ENCODE measurements at places on chromosomes 1 and 21. TPM values are rescaled to one million over a fixed set of nuclear protein-coding genes. Genes with fewer than 3 reads are reported as not detected.

GRCh38 chr1:91736715-91737615 lies 149.0 kb downstream of the TGFBR3 start:
- DNase-seq = no peak
- H3K4me3 ChIP-seq = no peak overlapping the region
- peak overlapping the region; percentile 70 for H3K27ac ChIP-seq
- no peaks in the 10 kb centered on the region for H3K27me3 ChIP-seq

DNA sequence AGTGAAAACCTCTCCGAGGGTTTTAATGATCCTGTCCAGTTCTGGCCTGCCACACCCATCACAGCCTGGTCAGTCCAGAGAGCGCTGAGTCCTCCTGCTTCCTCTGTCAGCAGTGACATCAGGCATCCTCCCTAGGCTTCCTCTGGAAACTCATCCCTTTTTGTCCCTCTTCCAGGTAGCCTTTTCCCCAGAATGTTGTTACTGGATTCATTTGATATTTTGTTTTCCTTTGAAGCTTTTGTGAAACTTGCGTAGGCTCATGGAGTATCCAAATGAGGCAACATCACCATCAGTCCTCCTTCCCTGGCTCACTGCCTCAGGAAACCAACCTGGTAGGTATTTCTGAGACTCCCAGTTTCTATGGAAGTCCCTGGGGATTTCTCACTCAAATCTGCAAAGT lies 27.0 kb upstream of the IGSF3 start:
- no peaks in the 10 kb centered on the region for H3K27me3 ChIP-seq
- no peak for DNase-seq
- no peak overlapping the region for H3K27ac ChIP-seq
- no peak overlapping the region for H3K4me3 ChIP-seq

The DTL gene
- 1.7 TPM for total RNA-seq

GRCh38 chr1:116943438-116943837 lies 33.7 kb downstream of the PTGFRN start:
- H3K36me3 ChIP-seq = no peaks in the 10 kb centered on the region
- no peak for DNase-seq
- no peaks in the 10 kb centered on the region for H3K4me1 ChIP-seq
- H3K27me3 ChIP-seq = no peaks in the 10 kb centered on the region
- no peak overlapping the region for H3K4me3 ChIP-seq
- H3K27ac ChIP-seq = no peak overlapping the region

- no peak overlapping the region for H3K27ac ChIP-seq
- H3K4me3 ChIP-seq = no peak overlapping the region
- no peaks in the 10 kb centered on the region for H3K4me1 ChIP-seq
- no peaks in the 10 kb centered on the region for H3K36me3 ChIP-seq
These were observed 12.0 kb downstream of the RAB7B start for GRCh38 chr1:205991237-205991636.

The DCDC2B gene
- total RNA-seq = not detected

The KPRP gene
- not detected for total RNA-seq

The UQCRHL gene
- 0.93 TPM for total RNA-seq

GRCh38 chr1:67264152-67264551 lies 43.5 kb upstream of the IL12RB2 start:
- no peaks in the 10 kb centered on the region for H3K36me3 ChIP-seq
- no peaks in the 10 kb centered on the region for H3K27me3 ChIP-seq
- no peaks in the 10 kb centered on the region for H3K4me1 ChIP-seq

DNA sequence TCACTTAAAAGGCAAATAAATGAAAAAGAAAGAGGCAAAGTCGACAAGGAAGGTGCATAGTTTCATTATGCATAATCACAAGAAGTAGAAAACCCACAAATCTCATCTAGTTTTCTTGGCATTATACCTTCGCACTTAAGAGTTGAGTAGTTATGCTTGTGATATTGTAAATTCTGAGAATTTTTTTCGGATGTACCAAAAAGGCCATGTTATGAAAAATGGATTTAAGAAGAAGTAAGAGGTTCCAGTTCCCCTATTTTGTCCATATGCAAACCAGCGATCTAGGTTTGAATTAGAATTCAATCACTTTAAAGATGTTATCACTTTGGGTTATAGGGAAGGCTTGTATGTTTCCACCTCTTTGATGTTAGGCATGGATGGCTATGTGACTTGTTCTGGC lies 7.9 kb upstream of the ERICH3 start:
- no peak for DNase-seq
- no peaks in the 10 kb centered on the region for H3K27me3 ChIP-seq
- H3K36me3 ChIP-seq = no peaks in the 10 kb centered on the region

DNA sequence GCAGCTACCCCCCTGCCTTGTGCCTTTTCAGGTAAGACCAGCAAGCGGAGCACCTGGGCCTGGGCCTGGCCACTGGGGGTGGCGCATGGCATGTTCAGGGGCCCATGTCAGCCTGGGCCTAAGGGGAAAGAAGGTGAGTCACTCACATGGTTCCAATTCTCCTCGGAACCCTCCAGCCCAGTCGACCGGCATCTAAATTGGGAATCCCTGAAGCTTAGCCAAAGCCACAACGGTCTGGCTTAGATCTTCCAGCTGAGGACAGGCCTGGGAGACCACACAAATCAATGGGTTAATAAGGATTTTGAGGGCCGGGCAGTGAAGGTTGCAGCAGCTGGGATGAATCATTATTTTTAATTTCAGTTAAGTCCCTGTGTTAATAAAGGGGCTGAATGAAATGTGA lies 145.1 kb upstream of the SMYD2 start:
- no peaks in the 10 kb centered on the region for H3K27me3 ChIP-seq
- no peaks in the 10 kb centered on the region for H3K36me3 ChIP-seq
- H3K27ac ChIP-seq = no peak overlapping the region
- no peak for DNase-seq
- no peaks in the 10 kb centered on the region for H3K4me1 ChIP-seq

- H3K27ac ChIP-seq = peak overlapping the region; percentile 49
- DNase-seq = no peak
- no peaks in the 10 kb centered on the region for H3K4me1 ChIP-seq
- H3K36me3 ChIP-seq = no peaks in the 10 kb centered on the region
- no peak overlapping the region for H3K4me3 ChIP-seq
- H3K27me3 ChIP-seq = no peaks in the 10 kb centered on the region
These were observed 1.5 kb downstream of the RGS18 start for GRCh38 chr1:192159781-192160180.

- no peaks in the 10 kb centered on the region for H3K36me3 ChIP-seq
- no peak for DNase-seq
- peak overlapping the region; percentile 63 for H3K27ac ChIP-seq
- no peak overlapping the region for H3K4me3 ChIP-seq
These were observed 64.0 kb downstream of the DHRS3 start for GRCh38 chr1:12553963-12554362.

- no peaks in the 10 kb centered on the region for H3K27me3 ChIP-seq
- no peak overlapping the region for H3K4me3 ChIP-seq
- DNase-seq = no peak
- no peaks in the 10 kb centered on the region for H3K36me3 ChIP-seq
- H3K27ac ChIP-seq = no peak overlapping the region
- H3K4me1 ChIP-seq = no peaks in the 10 kb centered on the region
These were observed 269.8 kb downstream of the ZNF648 start for GRCh38 chr1:181791721-181792120.

DNA sequence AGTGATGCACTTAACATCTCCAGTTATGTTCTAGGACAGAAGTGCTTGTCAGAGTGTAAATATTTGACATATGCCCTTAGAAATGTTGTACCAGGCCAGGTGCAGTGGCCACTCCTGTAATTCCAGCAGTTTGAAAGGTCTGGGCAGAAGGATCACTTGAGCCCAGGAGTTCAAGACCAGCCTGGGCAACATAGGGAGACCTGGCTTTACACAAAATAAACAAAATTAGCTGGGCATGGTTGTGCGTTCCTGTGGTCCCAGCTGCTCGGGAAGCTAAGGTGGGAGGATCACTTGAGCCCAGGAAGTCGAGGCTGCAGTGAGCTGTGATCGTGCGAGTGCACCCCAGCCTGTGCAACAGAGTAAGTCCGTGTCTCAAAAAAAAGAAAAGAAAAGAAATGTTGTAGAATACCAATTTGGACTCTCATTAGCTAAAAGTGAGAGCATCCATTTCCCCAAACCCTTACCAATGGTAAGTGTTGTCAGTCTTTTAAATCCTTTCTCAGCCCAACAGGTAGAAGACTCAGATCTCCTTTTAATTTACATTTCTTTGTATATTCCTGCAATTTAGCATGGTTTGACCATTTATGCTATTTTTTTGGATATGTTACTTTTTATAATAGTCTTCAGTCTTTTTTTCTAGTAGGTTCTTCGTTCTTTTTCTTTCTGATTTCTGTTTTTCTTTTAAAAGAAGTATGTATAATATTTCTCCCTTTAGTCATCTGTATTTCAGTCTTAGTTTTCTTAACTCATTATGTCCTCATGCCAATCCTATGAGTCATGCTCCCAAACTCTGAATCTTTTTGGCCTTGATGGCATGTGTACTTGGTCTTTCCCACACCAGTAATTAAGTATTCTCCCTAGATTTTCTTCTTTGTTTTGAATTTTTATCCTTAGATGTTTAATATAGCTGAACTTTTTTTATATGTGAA lies 74.4 kb downstream of the CAMTA1 start:
- no peaks in the 10 kb centered on the region for H3K4me1 ChIP-seq
- no peak overlapping the region for H3K4me3 ChIP-seq
- H3K27ac ChIP-seq = no peak overlapping the region
- H3K36me3 ChIP-seq = no peaks in the 10 kb centered on the region

DNA sequence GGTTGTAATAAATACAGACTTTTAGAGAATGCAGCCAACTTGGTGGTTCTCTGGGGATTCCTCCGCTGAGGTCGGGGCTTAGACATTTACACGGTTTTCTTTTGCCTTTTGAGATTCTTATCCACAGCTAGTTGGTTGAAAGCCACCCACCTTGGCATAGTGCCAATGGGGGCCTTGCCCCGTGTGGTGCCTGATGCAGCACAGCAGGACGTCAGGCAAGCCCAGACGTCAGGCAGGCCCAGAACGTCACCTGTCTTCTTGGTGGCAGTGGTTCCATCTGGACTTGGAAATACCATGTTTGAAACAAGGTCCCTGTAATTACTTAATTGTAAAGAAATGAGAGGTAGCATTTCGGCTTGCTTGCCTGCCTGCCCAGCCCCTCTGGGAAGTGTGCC lies 78.5 kb downstream of the GALNT2 start:
- H3K27ac ChIP-seq = peak overlapping the region; percentile 53
- no peak overlapping the region for H3K4me3 ChIP-seq
- H3K4me1 ChIP-seq = peaks cover 11% of the 10 kb centered on the region
- H3K27me3 ChIP-seq = no peaks in the 10 kb centered on the region

DNA sequence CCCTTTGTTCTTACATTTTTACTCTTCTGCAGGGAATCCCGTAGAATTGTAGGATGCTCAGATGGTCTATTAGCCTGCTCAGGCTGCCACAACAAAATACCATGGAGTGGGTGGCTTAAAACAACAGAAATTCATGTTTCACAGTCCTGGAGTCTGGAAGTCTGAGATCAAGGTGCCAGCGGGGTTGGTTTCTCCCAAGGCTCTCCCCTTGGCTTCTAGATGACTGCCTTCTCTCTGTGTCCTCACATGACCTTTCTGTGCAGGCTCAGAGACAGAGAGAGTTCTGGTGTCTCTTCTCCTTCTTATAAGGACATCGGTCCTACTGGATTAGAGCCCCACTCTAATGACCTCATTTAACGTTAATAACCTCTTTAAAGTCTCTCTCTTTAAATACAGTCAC lies 41.7 kb downstream of the HUNK start:
- no peak for DNase-seq
- no peaks in the 10 kb centered on the region for H3K4me1 ChIP-seq
- no peaks in the 10 kb centered on the region for H3K36me3 ChIP-seq
- no peak overlapping the region for H3K27ac ChIP-seq
- peaks cover under 1% of the 10 kb centered on the region for H3K27me3 ChIP-seq

- no peak overlapping the region for H3K27ac ChIP-seq
- DNase-seq = no peak
- H3K4me3 ChIP-seq = no peak overlapping the region
- H3K36me3 ChIP-seq = peaks cover 9% of the 10 kb centered on the region
These were observed 31.9 kb upstream of the IL19 start for GRCh38 chr1:206738370-206739366.

The FCGR1A gene
- total RNA-seq = 40.9 TPM

DNA sequence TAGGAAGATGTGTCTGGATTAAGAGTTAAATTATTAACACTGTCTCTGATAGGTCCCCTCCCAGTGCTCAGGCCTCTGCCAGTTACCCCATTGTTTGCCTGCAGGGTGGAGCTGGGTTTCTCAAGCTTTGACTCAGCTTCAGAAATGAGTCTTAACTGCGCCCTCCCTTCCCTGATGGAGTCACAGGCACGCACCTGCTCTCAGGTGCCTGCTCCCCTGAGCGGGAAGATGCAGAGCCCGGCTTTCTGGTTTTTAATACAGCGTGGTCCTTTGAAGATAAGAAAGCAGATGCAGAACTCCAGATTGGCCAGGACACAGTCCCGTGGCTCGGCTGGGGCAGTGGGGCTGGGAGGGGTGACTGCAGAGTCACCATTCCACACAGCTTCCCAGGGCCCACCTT lies 3.2 kb upstream of the SPRR4 start:
- H3K36me3 ChIP-seq = no peaks in the 10 kb centered on the region
- H3K4me3 ChIP-seq = no peak overlapping the region
- no peak for DNase-seq
- no peaks in the 10 kb centered on the region for H3K27me3 ChIP-seq
- no peaks in the 10 kb centered on the region for H3K4me1 ChIP-seq

DNA sequence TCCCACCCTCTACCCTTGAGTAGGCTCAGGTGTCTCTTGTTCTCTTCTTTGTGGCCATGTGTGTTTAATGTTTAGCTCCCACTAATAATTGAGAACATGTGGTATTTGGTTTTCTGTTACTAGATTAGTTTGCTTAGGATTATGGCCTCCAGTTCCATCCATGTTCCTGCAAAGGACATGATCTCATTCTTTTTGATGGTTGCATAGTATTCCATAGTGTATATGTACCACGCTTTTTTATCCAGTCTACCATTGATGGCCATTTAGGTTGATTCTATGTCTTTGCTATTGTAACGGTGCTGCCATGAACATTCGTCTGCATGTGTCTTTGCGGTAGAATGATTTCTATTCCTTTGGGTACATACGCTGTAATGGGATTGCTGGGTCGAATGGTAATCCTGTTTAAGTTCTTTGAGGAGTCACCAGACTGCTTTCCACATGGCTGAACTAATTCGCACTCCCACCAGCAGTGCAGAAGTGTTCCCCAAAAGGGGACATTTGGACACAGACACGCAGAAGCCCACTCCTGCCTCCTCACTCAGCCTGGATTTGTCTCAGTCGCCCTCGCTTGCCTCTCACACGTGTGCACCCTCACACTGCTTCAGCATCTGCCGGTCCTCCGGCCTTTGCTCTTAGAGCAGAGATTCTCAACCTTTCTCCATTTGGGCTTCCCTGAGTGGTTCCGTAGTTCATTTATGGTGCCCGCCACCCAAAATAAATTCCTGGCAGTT lies 3.7 kb downstream of the MX2 start:
- peaks cover 15% of the 10 kb centered on the region for H3K4me1 ChIP-seq
- no peak overlapping the region for H3K4me3 ChIP-seq
- H3K27me3 ChIP-seq = no peaks in the 10 kb centered on the region
- no peaks in the 10 kb centered on the region for H3K36me3 ChIP-seq

- no peak overlapping the region for H3K27ac ChIP-seq
- H3K36me3 ChIP-seq = no peaks in the 10 kb centered on the region
- no peaks in the 10 kb centered on the region for H3K27me3 ChIP-seq
- H3K4me1 ChIP-seq = no peaks in the 10 kb centered on the region
These were observed 32.1 kb upstream of the APOBEC4 start for GRCh38 chr1:183685112-183685713.

- no peak overlapping the region for H3K27ac ChIP-seq
- H3K4me1 ChIP-seq = no peaks in the 10 kb centered on the region
- H3K4me3 ChIP-seq = no peak overlapping the region
- no peaks in the 10 kb centered on the region for H3K36me3 ChIP-seq
These were observed 43.4 kb downstream of the CDCP2 start for GRCh38 chr1:54109129-54110090.

- H3K27ac ChIP-seq = no peak overlapping the region
- DNase-seq = no peak
- peaks cover 13% of the 10 kb centered on the region for H3K4me1 ChIP-seq
- no peaks in the 10 kb centered on the region for H3K27me3 ChIP-seq
These were observed 44.0 kb upstream of the TARDBP start for GRCh38 chr1:10968411-10968826.

Measured in upper lobe of right lung (tissue), 1 donor.